ENCODE measurements at places on chromosomes 5 and 9.

DNA sequence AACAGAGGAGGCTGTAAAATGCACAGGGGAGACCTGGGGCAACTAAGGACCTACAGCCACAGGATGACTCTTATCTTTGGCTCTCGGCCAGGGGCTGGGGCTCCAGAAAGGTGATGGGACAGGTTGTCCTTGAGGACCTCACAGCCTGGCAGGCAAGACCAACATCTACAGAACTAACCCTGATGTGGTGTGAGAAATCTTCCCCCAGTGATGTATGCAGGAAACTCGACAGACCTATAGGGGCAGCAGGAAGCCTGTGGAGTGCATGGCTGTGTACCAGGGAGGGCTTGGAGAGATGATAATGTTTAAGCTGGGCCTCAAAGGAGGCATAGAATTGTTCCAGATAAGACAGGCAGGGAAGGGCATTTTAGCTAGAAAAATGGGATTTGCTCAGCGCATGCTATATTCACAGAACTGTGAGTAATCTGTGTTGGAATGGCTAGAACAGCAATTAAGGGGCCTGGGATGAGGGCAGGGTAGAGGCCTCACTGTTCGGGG lies 68.5 kb upstream of the SLC25A51 start:
- no peak for DNase-seq

DNA sequence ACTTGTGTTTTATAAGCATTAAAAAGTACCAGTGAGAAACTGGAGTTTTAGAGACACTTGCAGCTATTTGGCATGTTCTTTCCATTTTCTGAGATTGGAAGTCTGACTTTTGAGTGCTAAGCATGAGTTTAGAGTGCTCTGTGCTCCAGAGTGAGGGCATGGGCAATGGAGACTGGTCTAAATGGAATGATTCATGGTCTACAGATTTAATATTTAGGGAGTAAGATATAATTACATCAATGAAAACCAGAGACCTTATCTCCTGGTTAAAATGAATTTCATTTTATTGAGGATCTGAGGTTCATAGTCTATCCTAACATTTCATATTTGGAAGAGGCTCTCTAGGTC lies 135.9 kb upstream of the RPS23 start:
- DNase-seq, result no peak

GRCh38 chr5:14781106-14781505 lies 90.5 kb downstream of the ANKH start:
- DNase-seq, result no peak

GRCh38 chr5:127505905-127506304 lies 11.5 kb upstream of the PRRC1 start:
- DNase-seq, result peak; percentile 69

- no peak for DNase-seq
Measured at GRCh38 chr9:89186960-89187359, 8.3 kb upstream of the SHC3 start.

DNA sequence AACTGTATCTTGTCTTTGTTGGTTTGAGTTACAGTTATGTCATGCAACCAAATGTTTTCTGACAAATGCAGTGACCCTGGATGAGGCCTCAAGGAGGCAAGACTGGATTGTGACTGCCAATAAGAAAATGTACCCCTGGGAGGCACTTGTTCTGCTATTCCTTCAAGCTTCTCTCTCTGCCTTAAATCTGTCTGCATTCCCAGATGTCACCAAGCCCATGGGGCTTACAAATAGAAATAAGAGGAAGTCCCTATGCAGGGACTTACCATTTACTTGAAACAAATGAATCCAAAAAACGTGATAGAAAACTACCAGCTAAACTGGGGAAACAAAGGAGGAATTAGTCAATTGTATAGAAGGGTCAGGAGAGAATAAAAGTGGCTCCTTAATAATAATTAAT lies 8.2 kb upstream of the PARP8 start:
- DNase-seq, result peak; percentile 92

DNA sequence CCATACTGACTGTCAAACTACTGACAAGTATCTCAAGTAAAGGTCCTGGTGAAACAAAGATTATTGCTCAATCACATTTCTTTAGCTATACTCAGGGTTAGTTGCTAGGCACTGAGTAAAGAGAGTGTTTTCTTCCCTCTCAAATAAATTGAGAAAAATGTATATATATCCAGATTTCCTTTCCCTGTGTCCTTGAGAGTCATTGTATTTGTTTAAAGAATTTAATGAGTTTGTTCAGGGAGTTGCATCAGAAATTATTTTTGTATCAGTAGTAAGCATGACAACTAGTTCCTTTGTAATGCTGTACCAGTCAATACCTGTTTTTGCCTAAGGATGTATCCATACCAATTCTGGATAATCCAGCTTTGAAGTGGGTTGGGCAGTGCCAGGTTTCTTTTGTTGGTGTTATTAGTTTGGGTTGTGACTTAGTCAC lies 3.2 kb upstream of the ANKHD1 start:
- peak; percentile 61 for DNase-seq

GRCh38 chr9:114619191-114619761 lies 8.2 kb downstream of the TMEM268 start:
- DNase-seq, result peak; percentile 42

GRCh38 chr5:100551183-100551582 lies 16.0 kb downstream of the FAM174A start:
- DNase-seq, result no peak

DNA sequence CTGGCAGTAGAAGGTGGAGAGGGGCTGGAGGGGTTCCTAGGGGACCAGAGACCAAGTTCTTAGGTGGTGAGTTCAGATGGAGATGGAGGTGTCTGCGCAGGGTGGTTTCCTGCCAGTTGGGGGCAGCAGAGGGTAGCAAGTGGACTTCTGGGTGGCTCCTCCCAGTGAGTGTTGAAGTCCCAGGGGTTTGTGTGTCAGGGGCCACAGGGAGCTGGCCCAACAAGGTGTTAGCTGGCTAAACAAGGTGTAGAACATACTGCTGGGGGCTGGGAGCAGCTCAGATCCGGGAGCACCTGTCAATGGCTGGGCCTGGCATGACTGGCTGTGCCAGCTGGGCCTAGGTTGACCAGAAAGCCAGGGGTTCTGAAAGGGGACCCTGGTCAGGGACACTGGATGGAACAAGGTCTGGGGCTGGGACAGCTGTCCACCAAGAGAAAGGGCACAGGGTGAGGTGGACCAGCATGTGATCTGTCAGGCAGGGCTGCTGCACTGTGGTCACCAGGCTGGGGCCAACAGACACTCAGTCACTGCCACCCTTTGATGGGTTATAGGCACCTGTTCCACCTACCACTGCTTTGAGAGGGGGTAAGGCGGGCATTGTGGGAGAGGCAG lies 35.6 kb downstream of the DAB2IP start:
- DNase-seq, result peak; percentile 41

GRCh38 chr9:136436055-136436634 lies 3.5 kb downstream of the INPP5E start:
- no peak for DNase-seq

- DNase-seq, result no peak
Measured at GRCh38 chr5:82594097-82594496, 315.9 kb upstream of the RPS23 start.

- DNase-seq, result no peak
Measured at GRCh38 chr5:38121420-38121819, 136.9 kb upstream of the EGFLAM start.

GRCh38 chr5:164303646-164304215 lies 798.3 kb downstream of the MAT2B start:
- no peak for DNase-seq

DNA sequence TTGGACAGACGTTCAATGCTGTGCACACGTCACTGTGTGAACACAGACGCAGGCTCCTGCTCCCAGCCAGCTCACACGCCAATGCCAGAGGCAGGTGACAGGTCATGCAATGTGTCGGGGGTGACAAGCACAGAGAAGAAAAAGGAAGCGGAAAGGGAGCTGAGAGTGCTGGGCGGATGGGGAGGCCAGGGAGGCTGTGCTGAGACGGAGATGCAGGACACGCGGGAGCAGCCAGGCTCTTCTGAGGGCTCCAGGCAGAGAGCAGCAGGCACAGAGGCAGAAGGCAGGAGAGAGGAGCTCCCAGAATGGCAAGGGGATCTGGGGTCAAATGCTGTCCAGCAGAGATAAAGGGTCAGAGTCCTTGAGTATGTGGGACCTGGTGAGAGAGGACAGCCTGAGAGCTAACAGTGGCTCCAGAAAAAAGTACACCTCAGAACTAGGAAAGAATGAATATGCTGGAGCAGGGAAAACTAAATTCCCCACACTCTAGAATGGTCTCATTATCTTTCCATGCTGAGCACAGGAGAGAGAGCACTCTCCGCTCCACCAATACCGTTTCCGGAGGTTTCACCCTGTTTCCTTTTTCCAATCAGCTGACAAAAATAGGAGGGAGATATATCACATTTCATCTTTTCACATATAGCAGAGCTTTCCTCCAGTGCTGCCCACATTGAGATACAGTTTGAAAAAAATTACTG lies 32.8 kb upstream of the NSMF start:
- no peak for DNase-seq

DNA sequence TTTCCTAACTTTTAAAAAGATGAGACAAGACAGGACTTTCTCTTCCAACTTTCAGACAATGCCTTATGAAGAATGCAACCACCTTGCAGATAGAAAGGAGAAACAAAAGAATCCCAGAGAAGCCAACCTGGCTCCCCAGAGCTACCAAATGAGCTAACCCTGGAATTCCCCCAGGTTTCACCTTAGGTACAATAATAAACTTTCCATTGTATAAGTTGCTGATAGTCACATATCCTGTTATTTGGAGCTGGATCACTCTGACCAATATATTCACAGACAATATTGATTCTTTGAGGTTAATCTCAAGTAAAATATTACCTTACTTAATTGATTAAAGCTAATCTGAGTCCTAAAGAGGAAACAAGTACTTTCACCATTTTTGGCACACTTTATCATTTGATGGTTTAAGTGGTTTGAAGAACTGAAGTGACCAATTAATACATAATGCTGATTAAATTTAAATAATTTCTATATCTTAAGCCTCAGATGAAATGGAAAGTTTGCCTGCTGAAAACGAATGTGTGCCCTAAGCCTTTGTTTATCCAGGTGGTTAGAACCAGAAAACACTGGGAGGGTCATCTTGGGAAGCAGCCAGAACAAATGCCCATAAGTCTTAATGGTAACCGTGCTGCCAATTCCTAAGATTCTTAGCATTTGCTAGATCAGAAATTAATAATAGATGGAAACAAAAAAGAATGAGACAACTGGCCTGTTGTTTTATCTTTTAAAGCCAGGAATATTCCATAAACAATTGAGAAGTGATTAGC lies 159.6 kb upstream of the SLC12A2 start:
- no peak for DNase-seq

- DNase-seq, result peak; percentile 4
Measured at GRCh38 chr5:150209099-150209635, 19.3 kb downstream of the SLC6A7 start.
